ENCODE measurements at places on chromosomes 7 and 10. TPM values are rescaled to one million over a fixed set of nuclear protein-coding genes. Genes with fewer than 3 reads are reported as not detected.

Gene SPDYE8
- 0.41 TPM for polyA plus RNA-seq

Gene CPN1
- not detected for polyA plus RNA-seq

Gene SND1
- polyA plus RNA-seq = 92.5 TPM

Gene SLC26A5
- polyA plus RNA-seq = 0.14 TPM

Gene GDF10
- 0.41 TPM for polyA plus RNA-seq

Gene HYAL4
- not detected for polyA plus RNA-seq

Gene ATRNL1
- polyA plus RNA-seq = 0.45 TPM

DNA sequence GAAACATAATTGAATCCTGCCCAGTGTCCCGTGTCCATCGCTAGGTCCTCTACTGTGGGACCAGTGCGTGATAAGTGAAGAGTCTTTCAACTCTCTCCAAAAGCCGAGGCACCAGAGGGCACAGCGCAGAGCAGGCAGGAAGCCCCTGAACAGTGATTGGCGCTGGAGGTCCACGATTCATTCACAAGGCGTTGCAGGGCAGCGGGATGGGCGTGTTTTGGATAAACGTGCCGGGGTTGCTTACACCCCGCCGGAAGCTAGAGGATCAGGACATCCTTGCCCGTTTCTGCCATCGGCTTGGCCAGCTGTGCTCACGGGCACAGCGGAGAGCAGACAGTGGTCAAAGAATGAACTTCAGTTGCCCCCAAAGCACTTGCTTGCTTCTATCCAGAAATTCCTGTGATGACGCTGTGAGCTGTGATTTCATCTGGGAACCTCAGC is 86.0 kb upstream of the PFKP start:
- DNase-seq = no peak

DNA sequence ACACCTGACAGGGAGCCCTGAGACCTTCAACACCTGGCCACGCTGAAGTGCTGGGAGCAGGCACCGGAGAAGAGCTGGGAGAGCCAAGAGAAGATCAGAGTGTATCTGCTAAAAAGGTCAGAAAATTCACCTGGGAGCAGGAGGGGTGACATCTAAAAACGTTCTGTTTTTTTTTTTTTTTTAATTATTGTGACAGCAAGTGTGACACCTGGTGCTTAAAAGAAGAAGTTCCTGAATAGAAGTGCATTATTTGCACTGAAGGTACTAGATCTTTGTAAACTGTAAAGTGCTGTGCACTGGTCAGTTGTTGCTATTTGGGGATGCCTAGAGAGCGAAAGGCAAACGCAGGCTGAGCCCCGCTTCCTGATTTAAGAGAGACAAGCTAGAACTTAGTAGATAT is 422.0 kb downstream of the PLXNA4 start:
- DNase-seq = no peak

GRCh38 chr7:130367088-130367755 is 13.1 kb upstream of the CPA1 start:
- DNase-seq = no peak

- DNase-seq = no peak
These were observed 1.8 kb downstream of the CCDC6 start for GRCh38 chr10:59904426-59905065.

DNA sequence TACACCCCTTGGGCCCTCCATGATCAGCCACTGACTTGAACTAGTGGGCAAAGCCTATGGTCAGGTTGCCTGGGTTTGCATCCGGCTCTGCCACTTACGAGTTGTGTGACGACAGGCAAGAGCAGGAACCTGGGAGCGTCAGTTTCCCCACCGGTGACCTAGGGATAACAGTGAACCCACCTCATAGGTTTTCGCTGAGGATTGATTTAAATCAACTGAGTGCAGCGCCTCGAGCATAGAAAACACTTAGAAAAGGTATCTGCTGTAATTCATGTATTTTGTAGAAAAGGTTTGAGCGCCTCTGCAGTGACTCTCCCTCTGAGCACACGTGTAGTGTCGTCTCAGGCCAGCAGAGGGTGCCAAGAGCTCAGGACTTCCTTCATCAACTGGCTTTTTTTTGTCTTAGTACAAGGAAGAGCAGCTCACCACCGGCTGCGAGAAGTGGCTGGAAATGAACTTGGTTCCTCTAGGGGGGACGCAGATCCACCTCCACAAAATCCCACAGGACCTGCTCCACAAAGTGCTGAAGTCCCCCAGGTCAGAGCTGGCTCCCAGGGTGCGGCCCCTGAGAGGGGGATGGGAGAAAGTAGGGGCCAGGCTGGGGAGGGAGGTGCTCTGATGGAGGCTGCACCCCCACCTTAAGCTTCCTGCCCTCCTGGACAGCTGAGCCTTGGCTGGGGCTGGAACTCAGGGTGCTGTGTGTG is 27.7 kb downstream of the BTBD16 start:
- peak; percentile 85 for DNase-seq

DNA sequence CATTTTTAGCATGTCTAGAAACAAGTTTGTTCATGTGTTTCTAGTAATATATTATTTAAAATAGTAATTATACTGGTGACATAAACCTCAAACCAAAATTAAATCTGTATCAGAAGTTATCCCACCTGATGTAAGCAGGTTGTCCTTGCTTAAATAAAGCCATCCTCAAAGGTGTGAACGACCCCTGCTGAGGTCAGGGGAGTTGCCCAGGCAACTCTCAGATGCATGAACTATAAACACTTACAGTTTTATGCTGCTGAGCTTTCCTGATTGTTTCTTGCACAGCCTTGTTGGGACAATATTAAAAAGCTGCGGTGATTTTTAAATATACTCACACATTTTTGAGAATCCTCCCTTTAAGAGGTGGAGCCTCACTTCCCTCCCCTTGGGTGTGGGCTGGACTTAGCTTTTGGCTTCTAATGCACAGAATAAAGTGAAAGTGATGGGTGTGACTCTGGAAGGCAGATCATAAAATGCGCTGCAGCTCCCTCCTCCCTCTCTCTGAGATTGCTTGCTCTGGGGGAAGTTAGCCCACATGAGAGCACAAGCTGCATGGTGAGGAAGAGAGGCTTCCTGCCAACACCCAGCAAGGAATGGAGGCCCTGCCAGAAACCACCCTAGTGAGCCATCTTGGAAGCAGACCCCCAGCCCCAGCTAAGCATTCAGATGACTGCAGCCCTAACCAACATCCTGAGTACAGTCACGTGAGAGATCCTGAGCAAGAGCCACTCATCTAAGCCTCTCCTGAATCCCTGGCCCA is 152.7 kb downstream of the SKIDA1 start:
- DNase-seq = peak; percentile 81

- DNase-seq = no peak
These were observed 330.9 kb downstream of the XPNPEP1 start for GRCh38 chr10:109592391-109592790.

DNA sequence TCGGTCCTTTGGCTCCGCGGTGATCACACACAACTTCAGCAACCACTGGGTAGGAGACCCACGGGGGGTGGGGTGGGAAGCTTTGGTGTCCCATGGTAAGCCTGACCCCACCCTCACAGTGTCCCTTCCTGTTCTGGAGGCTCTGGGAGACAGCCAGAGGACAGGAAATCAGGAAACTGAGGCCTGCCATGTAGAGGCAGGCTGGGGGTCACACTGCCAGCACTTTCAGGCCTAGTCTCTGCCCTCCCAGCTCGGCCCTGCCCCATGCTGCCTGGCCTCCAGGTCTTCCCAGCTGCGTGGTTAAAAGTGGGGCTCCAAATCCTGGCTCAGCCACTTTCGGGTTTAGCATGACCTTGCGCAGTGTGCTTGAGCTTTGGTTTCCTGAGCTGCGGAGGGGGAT is 10.9 kb downstream of the AQP1 start:
- no peak for DNase-seq

DNA sequence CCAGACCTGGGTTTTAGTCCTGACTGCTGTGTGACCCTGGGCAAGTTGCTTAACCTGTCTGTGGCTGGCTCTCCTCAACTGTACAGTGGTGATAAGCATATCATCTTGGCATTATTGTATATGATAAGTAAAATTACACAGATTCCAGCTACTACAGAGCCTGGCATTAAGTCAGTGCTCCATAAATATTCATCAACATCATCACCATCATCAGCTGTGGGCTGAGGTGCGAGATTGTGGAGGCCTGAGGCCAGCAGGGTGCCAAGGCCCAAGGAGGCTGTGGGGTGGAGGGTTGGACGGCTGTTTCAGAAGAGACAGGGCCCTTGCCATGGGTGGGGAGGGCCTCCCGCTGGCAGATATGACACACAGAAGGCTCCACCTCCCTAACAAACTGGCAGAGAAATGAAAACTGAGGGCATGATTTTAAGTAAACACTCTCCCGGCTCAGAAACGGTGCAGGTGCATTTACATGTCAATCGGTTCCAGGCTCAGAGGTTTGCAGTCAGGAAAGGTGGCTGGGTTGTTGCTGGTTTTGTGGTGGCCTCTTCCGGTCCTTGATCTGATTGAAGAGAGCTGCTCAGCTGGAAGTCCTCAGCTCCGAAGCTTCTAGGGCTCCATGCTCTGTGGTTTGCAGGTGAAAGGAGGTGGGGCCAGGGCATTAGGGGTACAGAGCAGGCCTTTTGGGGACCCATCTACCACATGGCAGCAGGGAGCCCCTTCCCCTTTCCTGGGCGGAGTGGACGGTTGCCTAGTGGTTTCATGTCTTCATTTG is 10.2 kb downstream of the CRYGN start:
- no peak for DNase-seq

DNA sequence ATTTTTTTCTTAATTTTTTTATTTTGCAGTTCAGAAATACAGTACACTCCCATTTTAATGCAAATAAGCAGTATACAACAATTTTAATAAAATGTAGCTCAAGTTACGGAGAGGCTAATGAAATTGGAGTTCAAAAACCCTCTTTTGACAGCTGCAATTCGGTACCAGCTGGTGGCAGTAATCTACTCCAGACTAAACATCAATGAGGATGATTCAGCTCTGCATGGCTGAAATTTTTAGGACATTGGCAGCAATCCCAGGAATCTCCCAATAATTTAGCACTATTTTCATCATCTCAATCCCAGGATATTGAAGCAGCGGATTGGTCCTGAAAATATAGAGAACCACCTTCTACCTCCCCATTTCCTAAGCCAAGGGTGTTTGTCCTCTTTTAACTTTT is 278.8 kb downstream of the CACNA2D1 start:
- DNase-seq = peak; percentile 8

GRCh38 chr10:102600816-102601215 is 43.5 kb upstream of the TRIM8 start:
- DNase-seq = no peak

- DNase-seq = peak; percentile 29
These were observed 31.2 kb downstream of the PRTFDC1 start for GRCh38 chr10:24920907-24921881.

DNA sequence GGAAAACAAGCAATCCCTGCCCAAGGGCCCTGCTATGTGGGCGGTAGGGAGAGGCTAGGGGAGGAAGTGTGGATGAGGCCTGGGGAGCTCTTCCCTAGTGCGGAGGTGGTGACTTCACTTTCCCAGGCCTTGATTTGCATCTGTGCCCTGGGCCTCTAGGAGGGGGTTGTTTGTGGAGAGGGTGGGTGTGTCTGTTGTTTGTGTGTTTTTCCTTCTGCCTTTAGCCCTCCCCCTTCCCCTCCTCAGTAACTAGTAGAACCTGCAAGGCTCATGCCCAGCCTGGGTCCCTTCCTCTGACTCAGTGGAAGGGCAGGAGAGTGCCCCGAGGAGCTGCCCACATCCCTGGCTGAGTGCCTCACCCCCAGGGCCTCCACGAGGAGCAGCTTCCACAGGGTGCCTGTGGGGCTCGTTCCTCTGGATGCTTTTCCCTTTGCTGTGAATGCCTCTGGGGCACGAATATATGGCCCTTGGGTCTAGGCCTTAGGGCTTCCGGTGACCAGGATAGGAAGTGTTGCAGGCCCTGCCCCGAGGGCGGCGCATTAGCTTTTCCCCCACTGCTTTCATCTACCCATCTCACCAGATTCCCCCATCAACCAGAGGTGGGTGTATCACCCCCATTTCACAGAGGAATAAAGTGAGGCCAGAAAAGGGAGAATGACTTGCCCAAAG is 89.4 kb upstream of the DUSP5 start:
- DNase-seq = no peak

DNA sequence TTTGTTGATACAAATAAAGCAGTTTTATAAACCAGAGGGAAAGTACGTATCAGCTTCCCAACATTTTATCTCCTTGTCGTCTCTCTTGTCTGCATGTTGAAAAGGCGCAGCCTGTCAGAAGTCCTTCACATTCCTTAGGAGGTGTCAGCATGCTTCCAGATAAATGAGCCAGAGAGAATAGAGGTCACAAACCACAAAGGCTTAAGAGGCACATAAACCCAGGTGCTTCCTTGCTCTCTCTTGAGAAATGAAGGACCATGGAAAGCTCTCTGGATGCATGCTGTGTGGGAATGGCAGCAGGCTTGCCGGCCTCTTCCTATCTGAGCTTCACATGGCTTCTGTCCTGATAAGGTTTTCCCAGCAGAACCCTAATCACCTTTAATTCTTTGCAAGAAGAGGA is 448.5 kb downstream of the XPNPEP1 start:
- no peak for DNase-seq

DNA sequence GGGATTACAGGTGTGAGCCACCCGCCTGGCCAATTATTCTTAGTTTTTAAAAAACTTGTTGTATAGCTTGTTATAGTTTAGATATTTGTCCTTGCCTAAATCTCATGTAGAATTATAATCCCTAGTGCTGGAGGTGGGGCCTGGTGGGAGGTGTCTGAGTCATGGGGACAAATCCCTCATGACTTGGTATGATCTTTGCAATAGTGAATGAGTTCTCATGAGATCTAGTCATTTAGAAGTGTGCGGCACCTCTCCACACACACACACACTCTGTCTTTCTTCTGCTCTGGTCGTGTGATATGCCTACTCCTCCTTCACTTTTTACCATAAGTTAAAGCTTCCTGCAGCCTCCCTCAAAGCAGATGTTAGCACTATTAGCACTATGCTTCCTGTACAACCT is 37.2 kb downstream of the FAM149B1 start:
- DNase-seq = no peak

DNA sequence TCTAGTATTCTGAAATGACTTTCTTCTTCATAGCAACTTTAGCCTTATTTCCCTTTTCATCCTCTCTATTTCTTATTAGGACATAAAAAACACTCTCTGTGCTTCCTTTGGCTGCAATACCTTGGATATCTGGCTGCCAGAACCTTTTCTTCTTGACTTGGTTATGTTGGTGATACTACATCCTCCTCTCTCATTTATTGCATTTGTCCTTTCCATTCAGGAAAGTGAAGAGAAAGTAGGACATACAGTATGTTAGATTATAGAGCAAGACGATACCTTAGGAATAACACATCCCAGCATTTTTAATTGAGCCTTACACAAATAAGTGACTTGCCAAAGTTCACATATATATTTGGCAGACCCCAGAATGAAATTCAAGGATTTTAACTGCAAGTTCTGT is 210.1 kb upstream of the PPP1R3A start:
- no peak for DNase-seq

DNA sequence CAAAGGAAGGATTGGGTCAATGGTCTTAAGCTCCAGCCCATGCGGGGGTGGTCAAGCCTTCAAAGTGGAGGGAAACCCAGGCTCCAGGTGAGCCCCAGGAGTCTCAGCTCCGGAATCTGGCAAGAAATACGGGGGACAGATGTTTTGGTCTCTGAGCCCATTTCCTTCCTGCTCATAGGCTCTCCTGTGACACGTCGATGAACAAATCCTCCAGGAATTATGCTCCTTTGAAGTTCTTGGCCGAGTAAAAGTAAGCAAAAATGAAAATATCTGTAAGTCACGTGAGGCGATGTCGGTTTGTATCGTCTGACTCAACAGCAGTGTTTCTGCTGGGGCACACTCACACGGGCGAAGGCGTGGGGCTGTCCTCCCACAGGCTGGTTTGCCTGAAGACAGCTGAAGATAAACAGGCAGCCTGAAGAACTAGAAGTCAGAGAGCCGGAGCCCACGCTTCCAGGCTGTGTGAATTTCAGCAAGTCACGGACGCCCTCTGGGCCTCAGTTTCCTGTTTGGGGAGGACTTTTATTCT is 52.6 kb upstream of the SMNDC1 start:
- no peak for DNase-seq

Data from hindlimb muscle (tissue), 1 donor.